ENCODE measurements at places on chromosomes 6 and 20.
A peak's percentile ranks its signal among the peaks of the same experiment; 100 is the strongest.

DNA sequence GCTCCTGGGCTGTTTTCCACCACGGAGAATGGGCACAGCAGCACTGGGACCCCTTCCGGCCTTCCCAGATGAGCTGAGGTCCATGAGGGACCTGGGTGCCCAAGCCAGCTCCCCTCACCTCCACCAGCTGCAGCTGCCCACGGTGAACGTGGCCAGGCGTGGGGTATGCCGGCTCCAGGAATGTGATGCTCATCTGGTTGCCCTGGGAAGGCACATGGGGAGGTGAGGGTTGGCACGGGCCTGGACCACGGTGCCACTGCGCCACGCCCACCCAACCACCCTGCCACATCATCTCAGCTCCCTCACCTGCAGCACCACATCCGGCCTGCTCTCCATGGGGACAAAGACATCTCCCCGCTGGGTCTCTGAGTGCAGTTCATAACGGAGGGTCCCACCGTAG lies 23.8 kb downstream of the ADRM1 start:
- DNase-seq = no peak

DNA sequence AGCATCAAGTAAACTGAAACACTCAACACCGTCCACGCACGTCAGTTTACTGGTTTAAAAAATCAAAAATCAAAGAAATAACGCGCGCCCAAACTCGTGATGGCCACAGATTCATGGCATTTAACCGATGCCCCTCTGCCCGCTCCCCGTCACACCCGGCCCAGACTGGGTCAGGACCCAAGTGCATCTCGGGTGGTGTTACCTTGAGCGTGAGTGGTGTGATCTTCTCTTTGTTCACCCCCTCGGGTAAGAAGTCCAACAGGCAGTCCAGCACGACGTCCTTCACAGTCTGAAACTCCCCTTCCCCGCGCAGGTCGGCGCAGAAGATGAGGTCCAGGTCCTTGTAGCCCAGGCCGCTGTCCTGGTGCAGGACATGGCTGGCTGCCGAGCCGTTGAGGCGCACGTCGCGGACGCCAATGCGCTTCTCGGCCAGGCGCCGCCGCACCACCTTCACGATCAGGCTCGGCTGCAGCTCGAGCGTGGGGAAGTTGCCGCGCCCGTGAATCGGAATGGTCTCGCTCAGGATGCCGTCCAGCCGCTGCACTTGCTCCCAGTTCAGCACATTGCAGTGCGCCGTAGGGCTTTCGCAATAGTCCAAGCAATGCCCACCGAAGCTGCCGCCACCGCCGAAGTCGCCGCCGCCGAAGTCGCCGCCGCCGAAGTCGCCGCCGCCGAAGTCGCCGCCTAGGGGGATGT lies 945 bp downstream of the TENT5A start:
- peak; percentile 23 for DNase-seq

GRCh38 chr6:12594530-12594893 lies 122.1 kb upstream of the PHACTR1 start:
- DNase-seq = no peak

- DNase-seq = no peak
Measured at GRCh38 chr20:61810738-61811135, 254.9 kb downstream of the TAF4 start.

DNA sequence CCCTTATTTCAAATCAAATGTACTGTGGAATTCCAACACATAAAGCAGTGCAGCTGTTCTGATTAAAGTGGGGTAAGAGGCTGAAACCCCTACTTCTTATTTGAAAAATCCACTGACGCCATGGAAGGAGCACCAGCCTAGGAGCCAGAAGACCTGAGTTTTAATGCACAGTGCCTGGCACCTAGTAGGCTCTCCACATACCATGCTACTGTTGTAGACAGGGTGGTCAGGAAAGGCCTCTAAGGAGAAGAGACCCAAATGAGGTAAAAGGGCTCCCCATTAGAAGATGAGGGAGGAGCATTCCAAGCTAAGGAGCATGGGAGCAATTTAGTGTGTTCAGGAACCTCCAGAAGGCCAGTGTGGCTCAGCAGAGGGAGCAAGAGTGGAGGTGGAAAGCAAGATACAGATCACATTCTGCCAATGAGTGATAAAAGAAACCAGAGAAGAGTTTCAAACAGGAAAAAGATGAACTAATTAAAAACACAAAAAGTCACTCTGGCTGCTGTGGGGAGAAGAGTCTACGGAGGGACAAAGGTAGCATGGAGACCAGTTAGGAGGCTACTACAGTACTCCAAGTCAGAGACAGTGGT lies 11.8 kb upstream of the ZNF76 start:
- no peak for DNase-seq

DNA sequence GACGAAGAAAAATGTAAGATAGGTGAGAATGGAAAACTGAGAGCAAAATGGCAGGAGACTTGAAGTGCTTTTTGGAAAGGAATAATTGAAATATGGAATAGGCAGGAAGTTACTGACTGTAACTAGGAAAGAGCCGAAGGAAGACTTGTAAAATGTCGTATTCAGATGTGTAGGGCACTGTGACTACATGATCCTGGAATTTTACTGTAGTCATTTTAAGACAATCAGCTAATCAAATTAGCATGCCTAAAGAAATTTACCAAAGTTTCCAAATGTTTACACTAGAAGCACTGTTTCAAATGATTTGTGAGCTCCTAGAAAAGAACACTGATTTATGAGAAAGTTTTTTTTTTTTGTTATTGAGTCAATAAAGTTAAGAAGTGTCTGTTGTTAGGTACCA lies 21.2 kb upstream of the ADIG start:
- DNase-seq = no peak

DNA sequence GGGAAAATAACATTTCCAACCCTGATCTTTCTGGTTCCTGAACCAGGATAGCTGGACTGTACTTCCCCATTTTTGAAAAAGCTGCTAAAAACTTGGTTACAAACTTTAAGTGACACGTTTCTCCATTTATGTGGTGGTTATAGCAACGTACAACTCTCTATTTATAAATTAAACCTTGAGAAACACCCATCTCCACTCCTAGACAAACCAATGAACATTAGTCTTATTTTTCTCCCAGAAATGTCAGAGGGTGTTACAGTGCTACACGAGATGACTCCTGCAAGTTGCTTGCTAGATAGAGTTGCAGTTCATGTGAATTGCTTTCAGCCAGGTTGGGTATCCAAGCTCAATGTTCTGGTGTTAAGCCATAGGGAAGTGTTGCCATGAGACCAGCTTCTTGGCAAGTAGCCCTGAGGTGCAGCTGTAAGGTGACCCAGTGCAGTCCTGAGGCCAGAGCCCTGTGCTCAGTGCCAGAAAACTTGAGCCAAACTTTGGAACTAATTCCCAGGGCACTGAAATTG lies 51.3 kb upstream of the REV3L start:
- DNase-seq = no peak
